Stimulated activated CD4-positive, alpha-beta T cell treated with anti-CD3 and anti-CD28 coated beads, Interleukin-1b, Interleukin-23, amount 100 ng/mL, for 1 hour (primary cell): ENCODE measurements at places on chromosomes 1 and 21.

GRCh38 chr1:191508239-191508638 lies 650.0 kb upstream of the RGS18 start:
- DNase-seq: no peak

- no peak for DNase-seq
These were observed 10.0 kb upstream of the FCMR start for GRCh38 chr1:206931709-206932108.

DNA sequence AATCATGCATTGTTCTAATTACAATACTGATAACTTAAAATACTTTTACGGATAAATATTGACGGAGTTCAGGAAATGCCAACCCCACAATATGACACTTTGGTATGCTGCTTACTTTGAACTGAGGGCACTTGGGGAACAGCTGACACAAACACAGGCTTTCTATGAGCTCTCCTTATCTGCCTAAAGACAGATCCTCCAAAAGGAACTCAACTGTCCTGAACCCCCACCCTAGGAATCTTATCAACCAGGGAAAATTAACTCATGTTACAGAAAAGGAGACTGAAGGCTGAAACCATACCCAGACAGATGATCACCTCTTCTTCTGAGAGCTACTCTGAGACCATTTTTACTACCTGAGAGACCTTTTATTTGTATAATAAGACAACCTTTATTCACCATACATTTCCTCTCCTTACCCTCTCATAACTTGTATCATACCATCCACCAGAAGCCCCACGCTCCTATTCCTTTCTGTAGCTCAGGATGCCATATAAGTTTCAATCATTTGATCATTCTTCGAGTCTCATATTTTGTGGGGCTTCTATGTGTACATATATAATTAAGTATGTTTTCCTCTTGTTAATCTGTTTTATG lies 239.5 kb downstream of the FAF1 start:
- no peak for DNase-seq

GRCh38 chr21:44944596-44944995 lies 4.8 kb downstream of the SLX9 start:
- DNase-seq: no peak

GRCh38 chr1:240646571-240647240 lies 34.8 kb upstream of the GREM2 start:
- no peak for DNase-seq

- no peak for DNase-seq
These were observed 232.5 kb downstream of the NCAM2 start for GRCh38 chr21:21230672-21231071.

DNA sequence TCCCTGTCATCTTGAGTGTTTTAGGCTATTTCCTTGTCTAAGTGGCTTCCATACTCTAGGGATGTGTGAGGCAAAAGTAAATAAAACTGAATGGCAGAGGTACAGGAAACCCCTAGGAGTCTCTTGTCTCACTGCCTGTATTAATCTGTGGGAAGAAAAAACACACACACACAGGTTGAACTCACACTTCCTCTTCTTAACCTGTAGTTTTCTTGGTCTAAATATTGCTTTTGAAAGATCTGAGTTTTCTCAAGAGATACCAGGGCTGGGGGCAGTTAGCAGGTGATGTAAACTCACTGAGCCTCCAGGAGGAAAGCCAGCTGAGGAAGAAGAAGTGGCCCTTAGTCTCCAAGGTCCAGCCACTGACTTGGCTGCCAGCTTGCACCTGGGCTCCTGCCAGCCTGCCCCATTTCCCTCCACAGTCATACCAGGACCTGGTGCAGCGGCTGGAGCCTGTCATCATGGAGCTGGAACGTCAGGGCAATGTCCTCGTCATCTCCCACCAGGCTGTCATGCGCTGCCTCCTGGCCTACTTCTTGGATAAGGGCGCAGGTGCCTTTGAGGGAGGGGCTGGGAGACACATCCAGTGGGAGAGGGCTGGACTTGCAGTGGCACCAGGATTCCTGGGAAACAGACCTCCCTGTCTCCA lies 16.9 kb downstream of the PFKFB2 start:
- no peak for DNase-seq

DNA sequence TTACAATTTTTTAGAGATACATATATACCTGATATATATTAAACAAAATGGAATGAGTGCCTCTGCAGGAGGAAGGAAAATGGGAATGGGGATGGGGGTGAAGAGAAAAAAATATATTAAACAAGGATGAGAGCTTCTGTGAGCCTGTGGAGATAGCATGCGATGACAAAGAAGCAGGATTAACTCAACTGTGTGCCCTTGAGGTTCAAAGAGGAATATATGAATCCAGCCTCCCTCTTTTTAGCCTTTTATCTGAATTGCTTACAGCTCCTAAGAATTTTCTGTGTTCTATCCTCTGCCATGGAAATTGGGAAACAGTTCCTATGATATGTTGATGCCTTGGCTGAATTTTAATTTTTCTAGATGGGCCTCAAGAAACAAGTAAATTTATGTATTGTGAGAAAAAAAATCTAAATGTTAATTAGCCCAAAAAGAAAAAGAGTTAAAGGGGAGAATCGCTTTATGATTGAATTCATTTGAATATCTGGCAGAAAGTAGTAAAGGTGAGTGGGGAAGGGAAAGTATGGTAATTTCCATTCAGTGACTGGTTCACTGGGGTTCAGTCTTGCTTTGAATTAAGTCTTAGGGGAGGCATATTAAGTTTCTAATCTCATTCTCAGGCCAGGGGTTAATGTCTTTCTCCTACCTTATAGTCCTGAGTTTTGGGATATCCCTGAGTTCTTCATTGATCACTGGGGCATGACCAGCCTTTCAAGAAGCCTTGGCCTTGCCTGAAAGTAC lies 106.3 kb upstream of the HMCN1 start:
- DNase-seq: no peak

DNA sequence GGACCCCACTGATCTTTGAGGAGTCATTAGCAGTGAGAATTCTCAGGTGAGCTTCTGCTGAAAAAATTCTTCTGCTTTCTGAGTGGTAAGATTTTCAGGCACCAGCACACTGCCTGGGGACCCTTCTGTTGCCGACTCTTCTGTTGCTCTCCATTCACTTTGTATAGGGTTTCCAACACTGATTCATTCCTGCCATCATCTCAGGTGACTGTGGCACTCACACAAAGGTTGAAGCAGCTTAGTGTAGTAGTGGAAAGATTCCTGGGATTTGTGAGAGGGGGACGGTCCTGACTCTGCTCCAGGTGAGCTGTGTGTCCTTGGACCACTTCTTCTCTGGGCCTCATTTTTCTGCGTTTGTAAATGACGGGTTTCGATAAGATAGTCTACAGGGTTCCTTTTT lies 9.4 kb downstream of the UTP11 start:
- DNase-seq: no peak
